Activated CD8-positive, alpha-beta T cell treated with anti-CD3 and anti-CD28 coated beads, Interleukin-2, amount 10 ng/mL, durations not matched to agents 7 days and 5 days (primary cell): ENCODE measurements at places on chromosomes 2 and 18. TPM values are rescaled to one million over a fixed set of nuclear protein-coding genes. Genes with fewer than 3 reads are reported as not detected.

Gene TRIB2
- total RNA-seq: 52.7 TPM

- DNase-seq: no peak
These were observed 161.9 kb upstream of the SIX2 start for GRCh38 chr2:45171136-45171501.

Gene ERFE
- total RNA-seq: 0.37 TPM

- no peak for DNase-seq
These were observed 105.3 kb upstream of the SIX3 start for GRCh38 chr2:44836174-44836573.

Gene TP53I3
- 6.5 TPM for total RNA-seq

Gene TWIST2
- not detected for total RNA-seq
